Activated naive CD8-positive, alpha-beta T cell treated with anti-CD3 and anti-CD28 coated beads for 36 hours (primary cell): ENCODE measurements at places on chromosomes 2 and 18.

GRCh38 chr2:197298609-197299008 lies 12.0 kb downstream of the ANKRD44 start:
- no peak for DNase-seq

- DNase-seq = no peak
These were observed 84.0 kb upstream of the BOD1L2 start for GRCh38 chr18:57062844-57063243.

DNA sequence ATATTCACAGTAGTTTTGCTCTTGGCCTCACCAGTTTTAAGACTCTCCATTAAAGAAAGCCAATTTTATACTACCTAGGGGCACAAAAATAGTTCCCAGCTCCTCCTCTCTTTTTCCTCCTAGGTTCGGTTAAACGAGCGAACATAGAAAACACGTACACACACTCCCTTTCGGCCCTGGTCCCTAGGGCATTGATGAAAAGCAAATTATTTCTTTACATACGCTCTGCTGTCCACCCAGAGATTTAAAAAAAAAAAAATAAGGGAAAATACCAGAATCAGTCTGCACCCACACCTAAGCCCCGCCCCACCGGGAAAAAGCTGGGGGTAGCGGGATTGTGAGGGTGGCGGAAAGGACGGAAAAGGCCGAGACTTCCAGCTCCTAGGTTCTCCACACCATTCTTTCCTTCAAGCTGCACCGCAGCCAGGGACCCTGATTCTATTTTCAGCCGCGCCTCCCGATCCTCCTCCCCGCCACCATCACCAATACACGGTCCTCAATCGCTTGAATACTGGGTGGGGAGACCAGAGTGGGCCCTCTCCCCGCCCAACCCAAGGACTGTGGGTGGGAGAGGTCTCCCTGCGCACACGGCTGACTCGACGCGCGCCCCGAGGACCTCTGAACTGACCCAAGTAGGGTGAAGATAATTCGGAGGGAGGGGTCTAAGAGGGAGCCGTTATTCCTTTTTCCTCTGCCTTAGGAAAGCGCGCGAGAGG lies 769 bp downstream of the ATF2 start:
- no peak for DNase-seq

GRCh38 chr2:34731292-34731691 lies 1132.2 kb upstream of the FAM98A start:
- DNase-seq = no peak

- DNase-seq = no peak
These were observed 111.5 kb upstream of the CNGA3 start for GRCh38 chr2:98234776-98235175.

DNA sequence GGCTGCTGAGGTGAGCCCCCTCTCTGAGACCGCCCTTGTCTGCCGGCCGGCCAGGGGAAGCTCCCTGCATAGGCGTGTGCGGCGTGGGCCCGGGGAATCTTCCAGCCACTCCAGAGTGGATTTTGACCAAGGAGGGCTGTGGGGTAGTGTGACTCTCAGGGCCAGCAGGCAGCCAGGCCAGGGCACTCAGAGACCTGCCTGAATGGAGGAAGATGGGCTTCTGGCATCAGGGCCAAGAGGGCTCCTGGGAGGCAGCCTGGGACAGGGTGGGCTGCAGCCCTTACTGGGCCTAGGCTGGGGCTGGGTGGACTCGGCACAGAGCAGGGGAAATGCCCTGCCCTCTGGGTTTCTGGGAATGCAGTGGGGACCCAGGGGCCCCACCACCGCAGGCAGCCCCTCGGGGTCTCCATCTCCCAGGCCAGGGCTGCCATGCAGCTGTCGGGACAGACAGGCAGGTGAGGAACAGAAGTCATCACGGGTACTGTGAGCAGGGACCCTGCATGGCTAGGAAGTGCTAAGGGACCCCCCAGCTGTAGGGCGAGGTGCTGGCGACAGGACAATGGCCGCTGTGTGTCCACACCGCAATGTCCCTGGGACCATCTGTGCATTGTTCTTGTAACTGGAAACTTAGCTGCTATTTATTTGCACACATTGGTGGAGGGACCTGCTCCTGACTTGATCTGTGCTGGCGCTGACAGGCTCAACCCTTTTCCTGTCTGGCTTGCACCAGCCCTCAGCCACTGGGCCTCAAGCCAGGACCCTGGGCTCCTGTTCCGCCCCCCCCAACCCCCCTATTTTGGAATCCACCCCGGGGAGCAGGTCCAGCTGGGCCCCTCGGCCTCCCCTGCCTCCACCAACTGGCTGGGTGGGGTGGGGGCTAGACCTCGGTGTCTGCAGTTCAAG lies 4.1 kb downstream of the PDCD1 start:
- DNase-seq = no peak

DNA sequence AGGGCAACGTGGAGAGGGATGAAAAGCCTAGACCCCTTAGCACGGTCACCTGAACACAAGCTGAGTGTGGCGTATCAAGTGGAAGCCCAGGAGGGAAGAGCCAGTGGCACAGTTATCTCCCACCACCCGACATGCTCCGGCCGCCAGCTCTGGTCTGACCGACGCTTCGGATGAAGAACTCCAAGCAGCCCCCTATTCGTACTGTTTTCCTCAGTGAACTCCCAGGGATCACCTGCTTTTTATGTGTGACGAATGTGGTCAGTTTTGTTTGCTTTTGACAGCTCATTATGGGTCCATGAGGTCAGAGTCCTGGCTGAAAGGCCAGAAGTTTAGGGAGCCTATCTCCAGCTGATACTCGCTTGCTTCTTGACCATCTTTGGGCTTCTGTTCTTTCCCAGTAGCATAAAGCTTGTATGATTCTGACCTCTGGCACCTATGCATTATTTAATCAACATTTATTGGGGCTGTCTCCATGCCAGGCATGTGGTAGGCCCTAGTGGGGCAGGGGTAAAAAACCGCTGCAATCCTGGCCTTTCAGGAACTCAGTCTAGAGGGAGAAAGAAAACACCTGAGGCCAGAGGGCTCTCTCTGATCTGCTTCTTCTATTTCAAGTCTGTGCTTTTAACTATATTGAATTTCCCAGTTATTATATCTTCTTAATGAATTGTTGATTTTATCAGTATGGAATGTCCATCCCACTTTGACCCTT lies 33.0 kb upstream of the MRPL33 start:
- no peak for DNase-seq

- no peak for DNase-seq
These were observed 401.9 kb downstream of the NBAS start for GRCh38 chr2:15159206-15159605.

GRCh38 chr2:143255899-143256298 lies 126.7 kb downstream of the ARHGAP15 start:
- DNase-seq = no peak

DNA sequence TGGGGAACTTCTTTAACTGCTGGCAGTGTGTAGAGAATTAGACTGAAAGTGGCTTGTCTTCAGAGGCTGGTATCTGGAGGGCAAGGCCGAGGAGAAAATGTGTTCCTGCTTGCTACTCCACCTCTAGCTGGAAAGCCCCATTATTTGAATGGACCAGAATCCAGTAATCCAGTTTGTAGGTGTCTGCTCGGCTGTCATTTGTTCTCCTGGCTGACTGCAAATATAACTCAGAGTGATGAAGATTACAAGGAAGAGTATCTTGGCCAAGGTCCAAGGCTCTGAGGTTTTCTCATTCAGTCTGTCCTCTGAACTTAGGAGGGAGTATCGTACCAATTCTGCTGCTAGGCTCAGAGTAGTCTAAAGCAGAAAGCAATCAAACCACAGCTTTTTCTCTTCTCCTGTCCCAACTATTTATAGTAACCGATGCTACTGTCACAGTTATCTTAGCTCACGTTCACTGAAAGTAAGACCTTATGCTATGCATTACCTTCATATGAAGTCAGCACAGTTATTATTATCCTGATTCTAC lies 228.6 kb downstream of the SETBP1 start:
- DNase-seq = no peak

- DNase-seq = no peak
These were observed 56.4 kb upstream of the VRK2 start for GRCh38 chr2:57990118-57990725.

DNA sequence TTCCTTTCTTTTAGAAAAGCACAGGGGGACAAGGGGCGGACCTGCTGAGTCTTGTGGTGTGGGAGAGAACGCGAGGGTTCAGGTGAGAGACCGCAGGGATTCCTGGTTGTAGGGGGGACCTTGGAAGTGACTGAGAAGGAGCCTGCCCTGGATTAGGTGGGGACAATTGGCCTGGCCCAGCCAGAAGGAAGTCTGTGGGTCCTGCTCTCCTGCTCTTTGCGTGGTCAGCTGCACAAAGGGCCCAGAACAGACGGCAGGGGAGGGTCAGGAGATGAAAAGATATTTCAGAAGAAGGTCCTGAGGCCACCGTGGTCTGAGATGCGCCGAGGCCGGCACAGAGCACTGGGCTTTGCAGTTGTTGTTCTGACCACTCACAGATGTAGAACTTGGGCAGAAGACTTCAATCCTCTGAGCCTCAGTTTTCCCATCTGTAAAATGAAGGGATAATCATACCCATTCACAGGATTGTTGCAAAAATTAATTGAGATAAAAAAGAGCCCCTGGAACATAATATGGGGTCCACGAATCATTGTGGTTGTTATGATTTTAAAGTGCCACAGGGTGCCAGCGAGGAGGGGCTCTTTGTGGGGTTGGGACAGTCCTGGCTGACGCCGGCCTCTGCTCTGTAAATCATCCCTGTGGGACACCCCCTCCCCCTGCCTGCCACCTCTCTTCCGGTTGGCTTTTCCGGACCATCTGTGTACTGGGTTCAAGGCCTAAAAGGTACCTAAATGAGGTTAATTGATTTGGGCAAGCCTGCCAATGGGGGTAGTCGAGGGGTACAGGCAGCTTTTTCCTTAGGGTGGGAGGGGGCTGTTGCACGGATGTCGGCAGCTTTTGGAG lies 1.8 kb downstream of the LPIN1 start:
- DNase-seq = no peak

- no peak for DNase-seq
These were observed 23.4 kb downstream of the CDH2 start for GRCh38 chr18:28153485-28154065.

GRCh38 chr2:224209555-224210285 lies 170.6 kb upstream of the SERPINE2 start:
- no peak for DNase-seq

DNA sequence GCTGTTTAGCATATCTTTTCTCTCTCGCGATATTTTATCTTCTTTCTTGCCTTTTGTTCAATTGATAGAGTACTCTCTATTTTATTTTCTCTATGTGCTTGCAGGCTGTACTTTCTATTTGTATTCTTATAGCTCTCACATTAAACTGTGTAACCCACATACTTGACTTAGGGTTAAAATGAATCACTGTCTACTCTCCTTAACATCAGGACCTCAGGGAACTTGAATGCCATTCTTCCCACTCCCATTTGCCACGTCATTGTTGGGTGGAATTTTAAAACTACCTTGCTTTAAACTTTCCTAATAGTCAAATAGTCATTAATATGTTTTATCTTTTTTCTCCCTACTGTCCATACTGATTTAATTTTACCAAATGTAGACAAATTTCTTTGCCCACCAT lies 269.7 kb downstream of the ALPK2 start:
- no peak for DNase-seq

DNA sequence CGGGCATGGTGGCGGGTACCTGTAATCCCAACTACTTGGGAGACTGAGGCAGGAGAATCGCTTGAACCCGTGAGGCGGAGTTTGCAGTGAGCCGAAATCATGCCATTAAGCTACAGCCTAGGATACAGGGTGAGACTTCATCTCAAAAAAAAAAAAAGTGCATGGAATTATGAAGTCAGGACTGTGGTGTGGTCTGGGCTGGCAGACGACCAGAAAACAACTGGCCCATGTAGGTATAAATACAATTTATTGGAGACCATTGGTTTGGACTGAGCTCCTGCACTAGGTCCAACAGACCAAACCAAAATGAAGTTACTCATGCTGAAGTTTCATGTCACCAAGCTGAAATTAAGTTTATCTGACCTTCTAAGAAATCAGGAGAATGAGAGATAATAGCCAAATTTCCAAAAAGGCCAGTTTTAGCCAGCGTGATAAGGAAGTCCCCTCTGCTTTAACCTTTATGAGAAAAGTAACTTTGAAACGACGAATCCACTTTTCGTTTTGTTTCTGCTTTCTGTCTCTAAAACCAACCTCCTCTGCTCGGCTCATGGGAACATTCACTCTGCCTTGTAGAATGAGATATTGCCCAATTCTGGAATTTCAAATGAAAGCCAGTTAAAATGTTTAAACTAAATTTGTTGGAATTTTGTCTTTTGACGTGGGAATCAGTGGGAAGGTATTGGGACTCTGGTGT lies 17.7 kb upstream of the RAB10 start:
- DNase-seq = no peak

DNA sequence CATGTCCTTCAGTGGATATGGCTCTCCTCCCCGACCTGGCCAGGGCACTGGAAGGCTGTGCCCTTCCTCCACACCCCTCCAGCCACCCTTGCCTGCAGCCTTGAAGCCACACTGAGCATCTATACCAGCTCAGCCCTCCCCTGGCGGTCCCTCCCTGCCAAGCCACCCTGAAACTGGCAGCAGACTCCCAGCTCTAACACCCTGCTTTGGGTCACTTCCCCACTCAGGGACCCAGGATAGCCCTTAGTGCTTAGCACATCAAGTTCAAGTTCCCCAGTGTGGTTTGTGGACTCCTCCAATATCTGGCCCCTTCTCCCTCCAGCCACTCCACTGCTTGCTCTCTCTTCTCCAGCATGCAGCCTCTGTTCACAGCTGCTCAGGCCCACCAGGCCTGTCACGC lies 89.4 kb downstream of the TNS1 start:
- DNase-seq = no peak

GRCh38 chr2:62458206-62458641 lies 47.8 kb downstream of the TMEM17 start:
- DNase-seq = no peak

- no peak for DNase-seq
These were observed 216.4 kb upstream of the MYT1L start for GRCh38 chr2:2547451-2547850.

DNA sequence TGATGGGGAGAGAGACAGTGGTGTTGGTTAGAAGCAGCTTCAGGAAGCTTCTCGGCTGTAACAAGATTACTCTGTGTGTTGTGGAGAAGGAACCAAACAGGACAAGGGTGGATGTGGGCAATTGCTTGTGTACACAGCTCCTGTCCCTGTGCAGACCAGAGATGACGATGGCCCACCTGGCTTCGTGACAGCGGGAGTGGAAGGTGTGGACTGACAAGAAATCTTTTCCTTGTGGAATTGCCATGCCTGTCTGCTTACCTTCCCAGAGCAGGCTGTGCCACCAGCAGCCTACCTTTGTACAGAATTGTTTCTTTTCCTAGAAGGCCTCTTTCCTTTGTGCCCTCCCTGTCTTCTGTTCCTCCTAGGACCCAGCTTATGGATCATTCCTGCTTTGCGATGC lies 93.8 kb downstream of the ITGB1BP1 start:
- no peak for DNase-seq

GRCh38 chr2:197113275-197113711 lies 186.8 kb upstream of the PGAP1 start:
- DNase-seq = no peak

GRCh38 chr2:145655165-145655765 lies 1135.3 kb upstream of the ZEB2 start:
- DNase-seq = no peak

DNA sequence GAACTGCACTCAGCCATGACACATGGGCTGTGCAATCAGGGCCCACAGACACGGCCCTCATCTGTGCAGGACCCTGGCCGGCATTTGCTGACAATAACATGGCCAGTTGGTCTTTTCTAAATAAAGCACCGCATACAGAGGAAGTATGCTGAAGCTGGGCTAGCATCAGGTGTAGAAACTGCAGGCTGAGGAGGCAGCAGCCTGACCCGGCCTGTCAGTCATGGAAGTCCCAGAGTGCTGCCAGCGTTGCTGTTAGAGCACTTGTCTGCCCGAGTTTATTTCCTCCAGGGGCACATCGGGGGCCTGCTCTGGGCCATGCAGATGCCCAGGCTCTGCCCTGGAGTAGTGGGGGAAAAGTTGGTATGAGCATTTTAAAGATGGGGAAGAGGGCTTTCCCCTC lies 4.1 kb upstream of the PTPN18 start:
- DNase-seq = no peak

- DNase-seq = no peak
These were observed 10.1 kb downstream of the IL37 start for GRCh38 chr2:112920923-112921532.
